Stimulated activated naive CD4-positive, alpha-beta T cell (primary cell): ENCODE measurements at places on chromosomes 6 and 20.

DNA sequence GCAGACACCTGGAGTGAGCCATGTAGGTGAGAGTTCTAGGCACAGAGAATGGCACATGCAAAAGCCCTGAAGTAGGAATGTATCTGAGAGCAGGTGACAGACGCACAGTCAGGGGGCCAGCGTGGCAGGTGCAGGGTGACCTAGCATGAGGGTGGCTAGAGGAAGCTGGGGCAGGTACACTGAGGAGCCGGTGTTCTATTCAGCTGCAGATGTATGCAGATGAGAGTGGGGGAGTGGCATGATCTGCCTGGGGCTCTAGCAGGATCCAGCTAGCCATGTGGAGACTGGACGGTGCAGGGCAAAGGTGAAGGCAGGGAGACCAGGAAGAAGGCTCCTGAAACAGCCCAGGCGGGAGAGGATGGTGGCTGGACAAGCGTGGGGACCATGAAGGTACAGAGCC is 10.7 kb downstream of the PEDS1 start:
- no peak for DNase-seq

GRCh38 chr6:30615219-30615957 is 1.7 kb downstream of the PPP1R10 start:
- peak; percentile 23 for DNase-seq

DNA sequence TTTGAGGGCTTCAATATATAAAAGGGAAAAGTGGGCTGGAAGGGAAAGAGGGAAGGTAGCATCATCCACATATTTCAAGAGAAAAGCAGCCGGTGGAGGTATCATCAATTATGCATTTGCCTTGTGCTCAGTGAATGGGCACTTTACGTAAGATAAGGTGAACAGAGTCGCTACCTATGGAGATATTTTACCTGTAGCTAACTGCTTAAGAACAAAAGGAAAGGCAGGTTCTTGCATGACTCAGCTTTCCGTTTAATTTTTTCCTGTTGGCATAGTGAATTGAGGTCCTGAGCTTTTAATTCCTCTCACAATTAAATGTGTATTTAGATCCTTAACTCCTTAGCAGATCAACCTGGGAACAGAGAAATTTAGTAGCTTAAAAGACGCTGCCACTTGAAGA is 25.5 kb upstream of the PLCB4 start:
- no peak for DNase-seq

DNA sequence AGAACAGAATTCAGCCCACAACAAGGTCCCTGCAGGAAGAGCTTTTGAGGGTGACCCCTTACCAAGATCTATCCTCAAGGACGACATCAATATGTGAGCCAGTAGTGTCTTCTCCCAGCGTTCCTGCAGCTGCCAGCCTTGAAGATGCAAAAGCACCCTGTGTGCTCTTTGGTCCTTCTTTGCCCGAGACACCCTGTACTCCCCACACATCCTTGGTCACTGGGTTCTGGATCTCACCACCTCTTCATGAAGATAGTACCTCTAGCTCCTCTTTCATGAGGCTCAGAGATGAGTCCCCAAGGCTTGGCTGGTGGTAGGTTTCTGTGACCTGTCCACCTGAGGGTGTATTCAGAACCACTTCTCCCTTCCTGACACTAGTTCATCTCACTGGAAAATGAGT is 259.6 kb upstream of the FOXQ1 start:
- no peak for DNase-seq

GRCh38 chr6:30761791-30762429 is 17.6 kb upstream of the IER3 start:
- DNase-seq, result no peak

- DNase-seq, result no peak
Observed at GRCh38 chr20:32397567-32398084, 39.5 kb downstream of the ASXL1 start.

DNA sequence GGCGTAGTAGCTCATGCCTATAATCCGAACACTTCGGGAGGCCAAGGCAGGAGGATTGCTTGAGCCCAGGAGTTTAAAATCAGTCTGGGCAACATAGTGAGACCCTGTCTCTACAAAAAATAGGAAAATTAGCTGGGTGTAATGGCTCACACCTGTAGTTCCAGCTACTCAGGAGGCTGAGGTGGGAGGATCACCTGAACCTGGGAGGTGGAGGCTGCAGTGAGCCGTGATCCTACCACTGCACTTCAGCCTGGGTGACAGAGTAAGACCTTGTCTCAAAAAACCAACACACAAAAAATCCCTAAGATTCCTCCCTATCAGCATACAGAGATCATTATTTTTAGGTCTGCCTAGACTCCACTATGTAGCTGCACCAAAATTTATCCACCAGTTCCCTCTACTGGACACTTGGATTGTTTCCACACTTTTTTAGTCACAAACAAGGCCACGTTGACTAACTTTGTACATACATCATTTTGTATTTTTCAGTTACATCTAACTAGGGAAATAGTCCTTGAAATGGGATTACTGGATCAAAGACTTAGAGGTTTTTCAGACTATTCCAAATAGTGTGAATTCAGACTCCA is 3.6 kb upstream of the PHF1 start:
- DNase-seq, result no peak

- no peak for DNase-seq
Observed at GRCh38 chr6:91681296-91681695, 1094.4 kb upstream of the MAP3K7 start.
